ENCODE measurements at places on chromosomes 7 and 10.

DNA sequence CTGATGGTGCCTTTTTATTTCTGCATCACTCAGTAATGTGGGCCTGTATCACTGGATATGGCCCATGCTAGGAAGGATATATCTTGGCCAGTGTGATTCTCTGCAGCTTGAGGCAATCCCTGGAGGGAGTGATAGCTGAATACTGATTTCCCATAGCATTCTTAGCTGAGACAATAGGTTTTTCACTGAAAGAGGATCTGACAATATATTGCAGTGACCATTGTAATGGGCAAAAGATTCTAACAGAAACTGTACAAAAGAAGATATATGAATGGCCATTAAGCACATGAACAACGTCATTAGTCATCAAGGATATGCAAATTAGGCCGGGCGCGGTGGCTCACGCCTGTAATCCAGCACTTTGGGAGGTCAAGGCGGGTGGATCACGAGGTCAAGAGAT lies 117.8 kb downstream of the KAT6B start:
- no peak for DNase-seq

DNA sequence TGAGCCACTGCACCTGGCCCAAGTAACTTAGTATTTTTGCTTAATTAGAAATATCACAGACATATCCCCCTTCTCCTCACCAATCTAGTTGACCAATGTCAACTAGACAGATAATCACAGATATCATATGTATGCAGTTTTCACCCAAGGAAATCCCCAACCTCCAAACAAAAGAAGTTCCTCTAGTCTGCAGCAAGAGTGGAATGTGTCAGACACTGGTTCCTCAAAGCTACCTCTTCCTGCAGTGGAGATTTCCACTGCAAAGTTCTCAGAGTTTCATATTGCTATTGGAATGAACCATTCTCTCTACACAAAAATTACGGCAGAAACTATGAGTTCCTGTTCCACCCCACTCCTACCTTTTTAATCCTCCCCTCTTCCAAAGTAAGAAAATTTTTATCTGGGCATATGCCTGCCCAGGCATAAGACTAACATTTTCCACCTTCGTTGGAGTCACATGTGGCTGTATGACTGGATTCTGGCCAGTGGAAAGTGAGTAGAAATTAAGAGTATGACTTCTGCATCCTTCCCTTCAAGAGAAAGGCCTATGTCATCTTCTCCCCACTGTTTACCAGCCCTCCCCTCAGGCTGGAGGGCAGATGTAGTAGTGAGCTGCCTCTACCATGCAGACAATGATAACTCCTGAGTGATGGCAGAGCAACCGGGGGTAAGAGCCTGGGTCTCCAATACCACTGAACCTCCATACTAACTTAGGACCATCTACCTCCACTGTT lies 103.0 kb downstream of the MYOF start:
- DNase-seq: no peak

- DNase-seq: no peak
These were observed 35.5 kb upstream of the TPST1 start for GRCh38 chr7:66169616-66170015.

DNA sequence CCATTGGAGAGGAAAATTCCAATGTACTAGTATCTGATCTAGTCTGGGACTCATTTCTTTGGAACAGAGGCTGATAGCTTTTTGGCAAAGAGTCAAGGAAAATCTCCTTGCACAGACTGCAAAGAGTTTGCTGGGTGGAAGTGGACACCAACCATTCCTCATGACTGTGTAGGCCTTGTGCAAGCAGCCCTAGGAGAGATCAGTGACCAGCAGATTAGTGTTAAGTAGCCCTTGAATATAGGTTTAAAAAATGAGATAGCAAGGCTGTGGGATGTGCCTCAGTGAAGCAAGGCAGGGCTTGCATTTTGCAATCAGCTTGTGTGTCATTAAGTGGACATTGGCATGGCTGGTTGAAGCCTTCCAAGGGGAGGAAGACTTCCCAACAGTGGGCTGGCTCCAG lies 341.6 kb downstream of the PLXNA4 start:
- DNase-seq: no peak

DNA sequence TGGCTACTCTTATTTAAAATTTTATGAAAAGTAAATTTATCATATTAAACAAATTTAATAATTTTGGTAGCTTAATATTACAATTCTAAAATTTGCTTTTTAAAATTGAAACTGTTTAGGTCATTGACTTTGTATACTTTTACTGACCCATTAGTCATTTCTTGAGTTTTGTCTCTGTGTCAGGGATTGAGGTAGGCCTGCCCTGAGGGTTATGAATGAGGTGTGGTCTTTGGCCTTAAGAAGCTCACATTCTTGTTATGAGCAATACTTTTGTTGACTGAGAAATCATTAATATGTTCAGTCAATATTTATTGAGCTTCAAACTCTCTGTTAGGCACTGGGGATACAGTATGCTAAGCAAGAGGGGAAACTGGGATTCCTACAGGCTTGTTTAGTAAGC lies 47.0 kb upstream of the RPA3 start:
- DNase-seq: no peak

- DNase-seq: no peak
These were observed 1167.7 kb downstream of the XPNPEP1 start for GRCh38 chr10:108755646-108756045.

DNA sequence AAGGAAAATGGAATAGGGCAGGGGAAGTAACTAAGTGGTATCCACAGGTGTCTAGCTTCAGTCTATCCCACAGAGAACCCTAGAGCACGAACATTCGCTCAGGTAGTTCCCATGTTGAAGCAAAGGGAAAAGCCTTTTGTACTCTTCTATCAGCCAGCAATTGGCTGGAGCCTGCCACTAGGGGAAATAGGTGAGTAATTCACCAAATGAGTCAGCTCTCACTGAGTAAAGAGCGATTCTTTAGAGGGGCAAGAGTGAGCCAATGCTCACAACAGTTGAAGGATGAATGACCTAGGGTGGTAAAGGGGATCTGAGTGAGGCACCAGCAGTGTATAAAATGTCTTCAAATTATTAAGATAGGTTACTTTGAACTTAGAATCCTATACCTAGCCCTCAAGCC lies 94.1 kb upstream of the ZNF800 start:
- no peak for DNase-seq

DNA sequence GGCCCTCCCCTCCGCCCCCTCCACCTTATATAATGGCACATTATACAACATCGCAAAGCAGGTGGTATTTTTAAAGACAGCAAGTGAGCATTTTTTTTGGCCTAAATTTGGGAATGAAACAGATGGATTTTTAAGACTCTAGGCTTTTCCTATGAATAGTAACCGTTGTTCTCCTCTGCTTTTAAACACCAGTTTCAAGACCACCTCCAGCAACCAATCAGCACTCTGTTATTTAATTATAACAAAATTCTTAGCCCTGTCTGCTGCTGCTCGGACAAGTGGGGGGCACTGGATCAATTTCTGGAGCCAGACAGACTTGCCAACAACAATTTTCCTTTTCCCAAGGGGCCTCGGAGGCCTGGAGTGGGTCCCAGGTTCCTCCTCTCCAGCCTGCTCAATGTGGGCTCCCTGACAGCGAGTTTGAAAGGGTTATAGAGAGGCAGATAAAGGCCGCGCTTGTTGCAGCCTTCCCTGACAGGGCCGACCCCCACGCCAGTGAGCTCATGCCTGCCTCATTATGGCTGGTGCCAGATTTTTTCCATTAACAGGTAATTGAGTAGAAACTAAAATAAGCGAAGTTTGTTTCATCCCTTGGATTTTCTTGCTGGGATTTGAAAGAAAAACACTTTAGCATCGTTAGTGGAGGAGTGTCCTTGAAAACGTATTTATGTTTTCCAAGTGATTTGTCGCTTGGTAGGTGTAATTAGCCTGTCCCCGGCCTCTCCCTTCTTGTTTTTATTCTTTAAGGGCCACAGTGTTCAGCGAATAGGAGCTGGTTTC lies 227.3 kb downstream of the TCF7L2 start:
- no peak for DNase-seq

DNA sequence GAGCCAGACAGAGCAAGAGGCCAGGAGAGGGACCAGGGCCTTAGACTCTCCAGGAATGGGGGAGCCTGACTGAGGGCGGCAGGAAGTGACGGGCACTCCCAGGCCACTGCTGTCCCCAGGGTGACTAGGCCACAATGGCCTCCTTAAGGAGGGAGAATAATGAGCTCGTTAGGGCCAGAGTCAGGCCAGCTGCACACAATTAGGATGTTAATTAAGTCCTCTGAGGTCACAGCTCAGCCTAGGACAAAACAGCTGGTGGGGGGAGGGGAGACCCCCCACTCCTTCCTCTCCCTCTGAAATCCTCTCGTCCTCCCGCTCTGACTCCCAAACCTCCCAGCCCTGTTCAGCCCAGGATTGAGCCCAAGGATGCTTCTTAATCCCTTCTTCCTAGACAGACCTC lies 143.0 kb downstream of the NEURL1 start:
- no peak for DNase-seq

DNA sequence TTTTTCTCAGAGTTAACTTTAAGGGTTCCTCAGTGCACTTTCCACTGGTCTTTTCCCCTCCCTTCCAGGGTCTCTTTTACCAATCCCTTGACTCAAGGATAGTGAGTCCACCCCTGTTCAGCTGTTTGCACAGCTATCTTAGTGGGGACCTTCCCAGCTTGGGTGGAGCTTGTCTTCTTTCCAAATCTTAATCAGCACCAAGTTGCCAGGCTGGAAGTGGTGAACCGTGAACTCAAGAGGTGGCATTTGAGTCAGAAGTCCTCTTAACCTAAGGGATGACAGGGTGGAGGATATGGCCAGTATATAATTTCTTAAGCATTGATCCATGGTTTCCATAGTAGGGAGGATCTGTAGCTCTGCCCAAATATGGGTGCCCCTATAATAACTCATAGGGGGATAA lies 25.0 kb downstream of the MAPK8 start:
- DNase-seq: no peak

DNA sequence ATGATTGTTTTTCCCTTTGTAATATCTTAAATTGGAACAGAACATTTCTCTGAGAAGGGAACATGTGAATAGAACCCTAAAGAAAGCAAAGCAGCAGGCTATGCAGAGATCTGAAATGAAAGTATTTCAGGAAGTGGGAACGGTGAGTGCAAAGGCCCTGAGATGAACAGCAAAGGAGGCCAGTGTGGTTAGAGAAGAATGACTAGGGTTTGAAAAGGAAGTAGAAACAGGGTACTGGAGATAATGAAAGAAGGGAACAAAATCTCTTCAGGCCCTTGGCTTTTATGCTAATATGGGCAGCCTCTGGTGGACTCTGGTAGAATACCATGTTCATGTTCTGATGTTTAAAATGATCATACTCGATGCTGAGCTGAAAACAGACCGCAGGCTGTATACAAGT lies 22.2 kb downstream of the ARHGAP21 start:
- DNase-seq: no peak
